ENCODE measurements at places on chromosomes 4 and X. TPM values are rescaled to one million over a fixed set of nuclear protein-coding genes. Genes with fewer than 3 reads are reported as not detected.

The ARHGEF38 gene
- total RNA-seq, result not detected

The LAMTOR3 gene
- 14.2 TPM for total RNA-seq

The ASB12 gene
- not detected for total RNA-seq

The TMPRSS11F gene
- not detected for total RNA-seq

The CXCL6 gene
- not detected for total RNA-seq

The PPEF2 gene
- not detected for total RNA-seq

Measured in A375 (cell line).